GM23248 (cell line): ENCODE measurements at places on chromosomes 5 and 9.
A peak's percentile ranks its signal among the peaks of the same experiment; 100 is the strongest.

GRCh38 chr5:19917588-19918122 lies 70.3 kb downstream of the CDH18 start:
- DNase-seq = no peak

- no peak for DNase-seq
These were observed 137.7 kb upstream of the LMX1B start for GRCh38 chr9:126475933-126476555.

- no peak for DNase-seq
These were observed 43.9 kb downstream of the MCCC2 start for GRCh38 chr5:71631070-71631469.

DNA sequence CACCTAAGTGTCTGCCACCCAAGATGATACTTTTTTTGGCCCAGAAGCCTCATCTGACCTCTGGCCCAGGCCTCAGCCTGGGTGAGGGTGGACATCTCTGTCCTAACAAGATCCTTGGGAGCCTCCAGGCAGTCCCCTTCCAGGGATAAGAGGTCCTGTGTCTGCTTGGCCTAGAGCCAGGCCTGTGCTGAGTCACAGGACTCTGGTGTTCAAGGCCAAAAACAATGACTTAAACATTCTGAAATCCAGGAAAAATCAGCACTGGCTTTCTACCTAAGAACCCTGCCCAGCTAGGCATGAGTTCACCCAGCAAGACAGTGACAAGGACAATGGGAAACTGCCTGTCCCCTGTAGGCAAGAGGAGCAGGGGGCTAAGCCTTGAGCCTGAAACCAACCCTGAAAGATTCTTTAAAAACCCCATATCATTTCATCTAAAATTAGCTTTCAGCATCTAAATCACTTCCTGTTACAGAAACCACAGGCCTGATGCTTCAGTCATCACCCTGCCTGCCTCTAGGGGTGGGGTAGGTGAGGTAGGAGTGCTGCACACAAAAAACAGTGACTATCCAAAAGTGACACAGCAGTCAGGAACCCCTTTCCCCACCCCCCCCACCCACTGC lies 29.9 kb downstream of the CSF2 start:
- DNase-seq = peak; percentile 96
